ENCODE measurements at places on chromosomes 1 and 21.
A peak's percentile ranks its signal among the peaks of the same experiment; 100 is the strongest.

- DNase-seq = peak; percentile 31
Measured at GRCh38 chr1:117671781-117672501, 66.1 kb downstream of the TENT5C start.

DNA sequence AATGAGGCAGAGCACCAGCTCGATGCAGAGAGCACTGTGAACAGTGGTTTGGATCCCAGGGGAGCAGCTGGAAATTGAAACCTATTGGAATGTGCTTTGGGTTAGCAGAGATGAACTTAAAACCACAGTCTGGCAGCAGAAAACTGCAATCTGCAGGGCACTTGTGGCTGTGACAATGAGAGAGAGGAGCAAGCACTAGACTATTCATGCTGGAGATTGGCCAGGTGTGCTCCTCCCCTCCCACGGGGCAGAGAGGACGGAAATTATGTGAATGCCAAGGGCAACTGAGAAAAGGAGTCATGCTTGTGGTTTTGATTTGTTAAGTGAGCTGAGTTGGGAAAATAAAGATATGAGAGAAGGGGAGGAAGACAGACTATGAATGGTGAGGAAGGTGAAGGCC lies 38.1 kb downstream of the HSD3B2 start:
- DNase-seq = no peak

- no peak for DNase-seq
Measured at GRCh38 chr21:25831300-25831960, 96.7 kb downstream of the GABPA start.

GRCh38 chr1:74356493-74356892 lies 121.3 kb downstream of the TNNI3K start:
- DNase-seq = no peak

DNA sequence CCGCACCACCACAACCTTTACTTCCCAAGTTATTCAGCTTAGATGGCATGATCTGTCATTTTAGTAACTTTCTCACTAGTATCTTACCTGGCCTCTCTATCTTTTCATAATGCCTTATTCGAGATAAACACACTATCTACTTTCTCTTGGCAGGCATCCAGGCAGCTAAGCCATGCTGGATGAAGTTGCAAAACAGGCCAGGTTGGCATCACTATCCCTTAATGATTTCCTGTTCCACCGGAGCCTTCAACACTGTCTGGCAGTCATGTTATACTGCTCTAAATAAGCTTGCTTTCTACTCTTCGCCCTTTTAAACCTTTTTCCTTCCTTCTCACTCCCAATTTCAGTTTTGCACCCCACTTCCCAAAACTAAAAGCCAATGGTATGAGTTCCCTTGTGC lies 12.0 kb upstream of the KCNH1 start:
- DNase-seq = no peak

- DNase-seq = no peak
Measured at GRCh38 chr1:4431491-4431890, 222.9 kb upstream of the AJAP1 start.

DNA sequence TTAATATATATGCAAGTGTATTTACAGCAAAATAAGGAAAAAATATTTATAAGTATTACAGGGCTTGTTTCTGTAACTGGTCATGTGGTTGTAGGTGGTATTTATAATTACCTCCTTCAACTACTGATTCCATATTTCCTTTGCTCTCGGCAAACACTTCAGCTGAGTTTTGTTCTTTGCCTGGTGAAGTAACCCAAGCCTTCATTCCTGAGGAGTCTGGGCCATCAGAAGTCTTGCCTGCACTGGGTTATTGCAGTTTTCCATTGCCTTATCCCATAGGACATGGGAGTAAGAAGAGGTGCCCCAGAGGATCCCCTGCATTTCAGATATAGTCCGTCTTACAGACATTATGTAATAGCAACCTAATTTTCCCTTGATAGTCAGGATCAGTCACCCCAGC lies 23.8 kb downstream of the MARK1 start:
- DNase-seq = no peak

DNA sequence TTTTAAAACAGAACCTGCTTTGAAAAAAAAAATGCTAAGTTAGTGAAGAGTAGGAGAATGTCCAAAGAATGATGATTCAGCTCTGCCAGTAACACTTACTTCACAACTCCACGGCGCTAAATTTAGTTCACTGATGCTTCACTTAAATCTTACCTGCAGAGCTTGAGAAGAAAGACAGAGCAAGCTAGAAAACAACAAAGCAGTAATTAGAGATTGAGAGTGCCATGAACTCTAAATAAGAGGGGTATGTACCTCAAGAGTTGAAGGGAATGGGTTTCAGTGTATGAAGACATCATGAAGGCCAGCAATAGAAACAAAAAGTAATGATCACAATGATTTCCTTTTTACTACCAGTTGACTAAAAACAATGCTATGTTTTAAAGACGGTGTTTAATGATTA lies 32.8 kb downstream of the EPRS1 start:
- no peak for DNase-seq

- no peak for DNase-seq
Measured at GRCh38 chr1:211375146-211375818, 48.6 kb downstream of the TRAF5 start.
